ENCODE measurements at places on chromosomes 11 and 22. TPM values are rescaled to one million over a fixed set of nuclear protein-coding genes. Genes with fewer than 3 reads are reported as not detected.

- no peak for DNase-seq
Observed at GRCh38 chr22:40107244-40107643, 70.5 kb upstream of the TNRC6B start.

GRCh38 chr11:63915961-63916836, 765 bp downstream of the RCOR2 start:
- no peak for DNase-seq

DNA sequence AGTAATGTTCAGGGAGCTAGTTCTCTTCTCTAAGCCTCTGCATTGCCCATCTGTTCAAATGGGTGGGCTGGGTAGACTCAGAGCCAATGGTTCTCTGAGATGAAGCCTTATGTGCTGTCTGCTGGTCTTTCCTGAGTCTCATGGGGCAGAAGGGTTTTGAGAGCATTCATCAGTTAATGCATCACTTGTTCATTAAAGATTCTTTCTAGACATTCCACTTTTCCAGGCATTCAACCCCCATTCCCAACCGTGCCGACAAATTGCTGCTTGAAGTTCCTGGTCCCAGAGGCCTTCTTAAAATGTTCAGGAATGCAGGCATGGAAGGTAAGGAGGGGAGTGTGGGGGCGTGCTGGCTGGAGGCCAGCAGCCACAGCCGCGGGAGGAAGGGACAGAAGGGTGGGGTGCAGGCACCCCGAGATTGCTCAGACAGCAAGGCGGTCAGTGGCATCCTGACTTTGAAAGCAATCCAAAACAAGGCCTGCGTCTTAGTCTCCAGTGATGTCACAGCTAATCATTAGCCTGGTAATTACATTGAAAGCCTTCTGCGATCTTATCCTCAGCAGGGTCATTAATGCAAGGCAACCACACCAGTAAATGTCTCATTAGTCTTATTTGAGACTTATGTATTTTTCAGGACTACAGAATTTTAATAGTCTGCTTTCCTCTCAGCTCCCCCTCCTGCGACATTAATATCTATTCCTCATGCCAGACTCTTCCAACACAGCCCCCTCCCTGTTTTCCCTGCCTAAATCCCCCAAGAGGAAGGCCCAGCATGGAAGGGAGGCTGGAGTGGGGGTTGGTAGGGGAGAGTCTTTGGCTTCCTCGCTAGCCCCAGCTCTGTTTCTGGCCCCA, 328.8 kb downstream of the MIAT start:
- DNase-seq = peak; percentile 39

- DNase-seq = no peak
Observed at GRCh38 chr11:38060920-38061319, 1462.9 kb upstream of the RAG2 start.

DNA sequence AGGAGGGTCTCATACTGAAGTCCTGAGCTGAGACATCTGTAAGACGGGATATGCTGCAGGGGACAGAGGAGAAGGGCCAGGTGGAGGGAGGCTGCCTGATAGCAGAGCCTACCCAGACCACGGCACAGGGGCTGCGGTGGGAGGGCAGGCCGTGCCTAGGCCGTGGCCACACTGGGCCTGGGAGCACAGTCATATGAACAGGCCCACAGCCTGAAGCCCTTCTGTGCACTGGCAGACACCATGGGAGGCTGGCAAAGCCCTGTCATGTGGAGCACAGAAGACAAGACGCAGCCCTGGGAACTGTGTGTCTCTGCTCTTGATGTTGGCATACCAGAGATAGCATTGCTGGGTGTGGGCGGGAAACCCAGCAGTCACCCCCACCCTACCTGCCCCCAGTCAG, 3.3 kb downstream of the SPATA19 start:
- peak; percentile 69 for DNase-seq

- peak; percentile 99 for DNase-seq
Observed at GRCh38 chr11:65540290-65541092, 15.6 kb downstream of the SCYL1 start.

- no peak for DNase-seq
Observed at GRCh38 chr22:26845021-26845743, 187.8 kb downstream of the MIAT start.

- no peak for DNase-seq
Observed at GRCh38 chr11:61445516-61445915, 15.6 kb downstream of the SDHAF2 start.

DNA sequence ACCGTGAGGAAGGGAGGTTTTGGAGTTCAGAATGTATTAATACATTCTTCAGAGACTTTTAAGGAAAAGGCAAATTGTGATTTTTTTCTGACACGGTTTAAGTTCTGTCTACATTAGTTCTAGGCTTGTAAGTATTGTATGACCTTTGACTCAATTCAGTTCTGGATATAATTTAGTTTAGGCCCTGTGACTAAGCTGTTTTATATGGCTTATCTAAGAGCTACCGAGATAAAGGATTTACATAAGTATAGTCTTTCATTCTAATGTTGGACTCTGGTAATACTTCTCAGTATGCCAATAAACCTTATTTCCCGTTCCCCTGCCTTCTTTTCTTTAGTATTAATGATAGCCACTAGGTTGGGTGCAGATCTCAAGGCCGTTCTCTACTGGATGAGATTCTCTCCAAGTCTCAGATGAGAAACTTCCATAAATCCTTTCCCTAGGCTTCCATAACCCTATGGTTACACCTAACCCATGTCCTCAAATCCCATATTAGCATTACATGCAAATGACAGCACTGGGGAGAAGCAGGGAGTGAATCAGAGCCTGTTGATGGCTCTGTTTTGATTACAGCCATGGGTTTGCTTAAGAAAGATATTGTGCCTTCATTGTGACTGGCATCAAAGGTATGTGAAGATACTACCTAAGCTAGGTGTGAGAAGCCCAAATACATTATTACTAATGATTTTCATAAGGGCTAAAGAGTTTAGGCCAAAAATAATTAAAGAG, 38.7 kb downstream of the BARX2 start:
- DNase-seq = no peak

DNA sequence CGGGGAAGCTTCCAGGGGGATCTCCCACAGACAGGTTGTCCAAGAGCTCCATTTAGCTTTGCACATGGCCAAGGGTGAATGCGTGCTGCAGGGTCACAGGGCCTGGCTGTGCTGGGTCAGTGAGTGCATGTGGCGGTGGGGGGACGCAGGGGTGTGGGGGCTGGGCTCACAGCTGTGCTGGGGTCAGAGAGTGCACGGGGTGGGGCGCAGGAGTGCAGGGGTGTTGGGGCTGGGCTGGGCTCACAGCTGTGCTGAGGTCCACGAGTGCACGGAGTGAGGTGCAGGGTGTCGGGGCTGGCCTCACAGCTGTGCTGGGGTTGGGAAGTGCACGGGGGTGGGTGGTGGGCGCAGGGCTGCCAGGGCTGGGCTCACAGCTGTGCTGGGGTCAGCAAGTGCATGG, 557.7 kb downstream of the BRD1 start:
- DNase-seq = no peak

- DNase-seq = no peak
Observed at GRCh38 chr22:37920126-37920525, 14.0 kb downstream of the MICALL1 start.

- DNase-seq = no peak
Observed at GRCh38 chr11:62306227-62306626, 7.4 kb upstream of the SCGB1D4 start.

- no peak for DNase-seq
Observed at GRCh38 chr11:28228196-28228895, 120.2 kb downstream of the METTL15 start.

DNA sequence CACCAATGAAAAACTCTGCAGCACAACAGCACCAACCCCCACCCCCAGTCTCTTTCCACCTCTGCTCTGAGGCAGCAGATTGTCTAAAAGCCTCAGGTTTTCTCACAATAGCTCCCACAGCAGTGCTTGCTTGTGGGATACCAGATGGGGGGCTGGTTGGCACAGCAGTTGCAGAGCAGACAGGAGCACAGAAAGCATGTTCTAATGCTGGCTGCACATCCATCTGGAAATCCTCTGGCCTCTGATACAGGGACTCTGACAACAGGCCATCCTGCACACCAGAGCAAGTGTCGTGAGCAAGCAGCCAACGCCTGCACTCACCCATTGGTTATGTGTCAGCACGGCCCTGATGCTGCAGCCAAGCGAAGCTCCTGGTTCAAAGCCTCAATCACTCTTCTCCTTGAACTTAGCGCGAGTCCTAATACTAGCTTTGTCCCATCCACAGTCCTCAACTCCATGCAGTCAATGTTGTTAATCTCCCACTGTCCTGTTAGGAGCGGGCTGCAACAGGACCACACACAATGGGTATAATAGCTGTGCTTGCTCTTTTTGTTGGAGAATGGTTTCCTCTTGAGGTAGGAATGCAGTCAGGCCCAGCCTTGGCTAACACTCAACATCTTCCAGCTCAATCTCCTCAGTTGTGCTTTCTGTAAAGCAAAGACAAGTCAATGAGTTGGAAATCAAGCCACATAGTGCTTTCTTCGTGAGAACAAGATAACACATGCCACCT, 30.3 kb downstream of the VSTM5 start:
- no peak for DNase-seq

DNA sequence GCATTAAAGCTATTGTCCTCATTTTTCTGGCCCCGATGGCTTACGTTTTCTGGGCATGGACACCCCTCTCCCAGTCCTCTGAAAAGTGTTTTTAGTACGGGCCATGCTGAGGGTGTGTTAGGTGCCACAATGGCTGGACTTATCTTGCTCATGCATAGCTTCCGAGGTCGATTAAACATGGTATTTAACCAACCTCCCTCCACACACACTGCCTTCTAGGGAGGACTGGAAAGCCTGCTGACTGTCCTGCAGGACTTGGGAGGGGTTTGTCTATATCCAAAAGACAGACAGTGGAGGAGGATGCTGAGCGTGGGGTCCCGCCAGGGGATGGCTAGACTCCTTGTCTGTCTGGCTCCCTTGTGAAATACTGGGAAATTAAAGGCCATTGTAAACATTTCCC, 95.3 kb downstream of the FBXO7 start:
- DNase-seq = peak; percentile 40

DNA sequence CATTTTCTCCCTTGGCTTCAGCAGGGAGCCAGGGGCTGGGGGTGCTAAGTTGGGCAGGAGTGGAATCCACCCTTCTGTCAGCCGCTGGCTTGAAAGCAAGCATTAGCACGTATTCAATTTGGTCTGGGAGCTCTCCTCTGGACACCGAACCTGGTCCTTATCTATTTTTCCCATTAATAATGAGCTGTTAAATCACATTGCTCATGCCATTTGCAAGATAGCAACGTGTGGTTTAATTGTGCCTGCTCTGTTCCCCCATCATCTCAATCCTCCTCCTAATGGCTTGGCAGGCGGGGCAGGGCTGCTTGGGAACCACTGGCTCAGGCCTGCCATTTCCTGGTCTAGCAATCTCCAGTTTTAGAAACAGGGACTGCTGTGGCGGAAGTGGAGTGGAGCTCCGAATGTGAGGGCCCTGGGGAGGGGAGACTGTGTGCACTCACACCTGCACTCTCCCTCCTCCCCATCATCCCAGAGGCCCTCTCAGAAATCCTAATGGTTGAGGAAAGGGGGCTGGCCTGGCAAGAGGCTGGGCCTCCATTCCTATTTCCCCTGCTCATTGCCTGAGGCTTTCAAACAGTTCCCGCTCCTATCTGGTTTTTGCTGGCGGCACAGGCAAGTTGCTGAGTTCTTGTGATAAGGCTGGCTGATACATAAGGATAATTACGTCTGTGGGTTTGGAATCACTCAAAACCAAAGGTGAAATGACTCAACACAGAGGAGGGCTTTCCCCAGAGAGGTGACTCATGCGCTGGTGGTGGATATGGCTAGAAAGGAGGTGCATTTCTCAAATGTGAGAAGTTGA, 201.2 kb upstream of the E2F8 start:
- no peak for DNase-seq

Gene MGAT3
- total RNA-seq = 1.3 TPM

Gene MIAT
- total RNA-seq = 0.72 TPM

Gene LAYN
- total RNA-seq = 2.0 TPM

Gene KCNK4
- total RNA-seq = not detected

Gene CLDN5
- 170 TPM for total RNA-seq

Gene GRM5
- total RNA-seq = not detected
